T-cell (primary cell): ENCODE measurements at places on chromosomes 13 and 19. TPM values are rescaled to one million over a fixed set of nuclear protein-coding genes. Genes with fewer than 3 reads are reported as not detected.

- no peak for DNase-seq
Observed at GRCh38 chr13:28609926-28610325, 49.0 kb upstream of the POMP start.

DNA sequence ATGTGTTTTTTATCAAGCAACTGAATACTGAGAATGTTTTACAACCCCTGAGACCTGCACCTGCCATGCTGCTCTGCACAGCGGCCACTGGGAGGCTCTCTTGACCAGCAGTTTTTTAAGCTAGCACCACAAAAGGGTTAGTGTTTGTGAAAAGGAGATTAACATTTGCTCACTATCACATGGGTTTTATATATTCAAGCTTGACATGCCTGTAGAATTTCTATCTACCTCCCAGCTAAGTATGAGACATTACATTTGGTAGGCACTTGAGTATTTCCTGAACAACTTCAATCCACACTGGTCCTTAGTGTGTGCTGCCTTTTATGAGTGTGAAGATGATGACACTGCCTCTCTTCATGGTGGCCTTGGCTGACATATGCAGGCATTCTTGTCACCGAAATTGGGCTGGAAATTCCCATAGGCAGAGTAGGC, 1238.9 kb downstream of the UQCRFS1 start:
- DNase-seq = no peak

DNA sequence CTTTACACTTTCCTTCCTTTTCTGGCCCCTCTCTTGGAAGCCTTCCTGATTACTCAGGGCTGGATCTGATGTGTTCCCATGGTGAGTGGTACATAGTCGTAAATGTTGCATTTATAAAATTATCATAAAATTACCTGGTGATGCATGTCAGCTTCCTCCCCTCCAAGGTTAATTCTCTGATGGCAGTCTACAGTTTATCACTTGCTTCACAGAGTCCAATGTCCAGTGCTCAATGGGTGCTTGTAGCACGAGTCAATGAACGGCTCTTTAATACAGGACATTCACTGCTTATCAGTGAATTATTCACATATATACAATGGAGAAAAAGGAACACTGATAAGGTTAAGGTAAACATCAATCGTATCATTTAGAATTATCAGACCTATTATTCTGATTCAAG, 27.0 kb upstream of the OXGR1 start:
- no peak for DNase-seq

Gene EFNA2
- not detected for total RNA-seq

Gene NTF4
- not detected for total RNA-seq

Gene LENG9
- 2.2 TPM for total RNA-seq

Gene NKG7
- total RNA-seq = 105 TPM

Gene BRME1
- total RNA-seq = 1.7 TPM
